ENCODE measurements at places on chromosomes 2 and 18. TPM values are rescaled to one million over a fixed set of nuclear protein-coding genes. Genes with fewer than 3 reads are reported as not detected.

- H3K4me3 ChIP-seq = no peak overlapping the region
- no peak overlapping the region for H3K27ac ChIP-seq
- no peaks in the 10 kb centered on the region for H3K27me3 ChIP-seq
- DNase-seq = no peak
Observed at GRCh38 chr18:49988101-49988500, 174.8 kb upstream of the ACAA2 start.

DNA sequence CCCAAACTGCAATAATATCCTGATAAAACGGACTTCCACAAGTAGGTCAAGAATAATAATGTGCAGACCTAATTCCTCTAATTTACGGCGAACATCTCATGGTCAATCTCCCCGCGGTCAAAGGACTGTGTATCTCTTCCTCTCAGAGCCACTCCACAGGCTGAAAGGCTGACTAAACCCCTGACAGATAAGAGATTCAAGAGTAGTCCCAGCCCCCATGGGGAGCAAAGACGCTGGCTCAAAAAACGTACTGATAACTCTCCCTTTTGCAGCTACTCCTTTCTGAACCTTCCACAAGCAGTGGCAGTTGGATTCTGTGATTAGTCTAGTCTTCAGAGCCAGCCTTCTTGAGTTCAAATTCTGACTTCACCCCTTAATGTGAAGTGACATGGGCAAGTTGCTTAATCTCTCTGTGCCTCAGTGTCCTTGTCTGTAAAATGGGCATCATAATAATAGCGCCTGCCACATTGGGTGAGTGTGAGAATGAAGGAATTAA lies 19.7 kb upstream of the IL18R1 start:
- H3K27me3 ChIP-seq = no peaks in the 10 kb centered on the region
- no peak overlapping the region for H3K27ac ChIP-seq
- no peak for DNase-seq
- H3K36me3 ChIP-seq = no peaks in the 10 kb centered on the region

DNA sequence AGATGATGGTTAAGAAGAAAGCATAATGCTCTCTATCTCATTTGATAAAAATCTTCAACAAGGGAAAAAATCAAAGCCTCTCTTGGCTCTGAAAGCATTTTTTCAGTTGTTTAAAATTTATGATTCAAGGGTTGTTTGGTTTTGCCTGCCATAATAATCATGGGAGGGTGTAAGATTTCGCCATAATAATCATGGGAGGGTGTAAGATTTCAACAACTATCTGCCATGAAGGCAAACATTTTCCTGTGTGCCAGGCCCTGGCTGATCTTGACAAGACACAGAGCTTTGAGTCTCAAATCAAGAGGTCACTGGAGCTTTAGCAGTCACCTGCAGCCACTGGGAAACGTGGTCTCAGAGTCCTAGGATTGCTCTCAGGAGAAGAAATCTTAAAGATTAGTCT lies 175.1 kb upstream of the PIEZO2 start:
- DNase-seq = peak; percentile 58
- no peak overlapping the region for H3K4me3 ChIP-seq
- no peaks in the 10 kb centered on the region for H3K27me3 ChIP-seq
- H3K27ac ChIP-seq = peak overlapping the region; percentile 85
- no peaks in the 10 kb centered on the region for H3K36me3 ChIP-seq
- peaks cover 18% of the 10 kb centered on the region for H3K4me1 ChIP-seq

DNA sequence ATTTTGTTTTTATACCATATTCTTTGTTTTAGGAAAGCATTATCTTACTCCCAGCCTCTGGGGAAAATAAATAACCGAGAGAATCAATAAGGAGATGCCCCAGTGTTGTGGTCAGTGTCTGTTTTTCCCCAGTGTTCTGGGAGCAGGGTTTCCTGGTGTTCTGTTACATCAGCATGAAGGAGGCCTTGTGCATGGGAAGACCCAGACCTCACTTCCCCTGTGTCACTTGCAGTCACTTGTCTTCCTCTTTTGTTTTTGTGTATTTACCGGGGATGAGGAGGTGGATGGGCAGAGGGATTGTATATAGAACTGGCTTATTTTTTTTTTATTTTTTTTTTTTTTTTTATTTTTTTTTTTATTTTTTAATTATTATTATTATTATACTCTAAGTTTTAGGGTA lies 45.0 kb upstream of the MGAT5 start:
- H3K36me3 ChIP-seq = no peaks in the 10 kb centered on the region
- peaks cover 6% of the 10 kb centered on the region for H3K4me1 ChIP-seq
- H3K27ac ChIP-seq = no peak overlapping the region
- no peak overlapping the region for H3K4me3 ChIP-seq

DNA sequence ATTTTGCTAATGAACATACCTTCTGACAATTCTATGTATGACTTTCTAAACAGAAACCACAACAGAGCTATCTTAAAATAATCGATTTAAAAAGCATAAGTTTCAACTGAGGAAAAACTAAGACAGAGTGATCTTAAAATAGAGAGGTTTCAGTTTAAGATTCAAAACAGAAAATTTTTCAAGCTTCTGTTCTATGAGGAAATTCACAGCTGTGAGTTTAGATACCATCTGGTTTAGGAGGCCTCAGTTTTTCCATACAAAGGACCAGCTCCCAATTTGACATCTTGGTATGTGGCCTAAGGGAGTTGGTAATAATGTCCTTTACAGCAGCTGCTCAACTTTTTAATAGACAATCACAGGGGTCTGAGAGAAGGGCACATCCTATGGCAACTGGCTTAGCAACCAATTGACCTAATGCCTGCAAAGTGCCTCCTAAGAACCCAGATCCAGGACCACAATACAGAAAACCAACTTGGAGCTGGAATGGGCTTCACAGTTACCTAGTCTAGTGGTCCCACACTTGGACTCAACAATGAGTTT lies 39.7 kb downstream of the MDH1 start:
- H3K4me3 ChIP-seq = no peak overlapping the region
- H3K27me3 ChIP-seq = no peaks in the 10 kb centered on the region
- DNase-seq = no peak
- H3K36me3 ChIP-seq = no peaks in the 10 kb centered on the region

DNA sequence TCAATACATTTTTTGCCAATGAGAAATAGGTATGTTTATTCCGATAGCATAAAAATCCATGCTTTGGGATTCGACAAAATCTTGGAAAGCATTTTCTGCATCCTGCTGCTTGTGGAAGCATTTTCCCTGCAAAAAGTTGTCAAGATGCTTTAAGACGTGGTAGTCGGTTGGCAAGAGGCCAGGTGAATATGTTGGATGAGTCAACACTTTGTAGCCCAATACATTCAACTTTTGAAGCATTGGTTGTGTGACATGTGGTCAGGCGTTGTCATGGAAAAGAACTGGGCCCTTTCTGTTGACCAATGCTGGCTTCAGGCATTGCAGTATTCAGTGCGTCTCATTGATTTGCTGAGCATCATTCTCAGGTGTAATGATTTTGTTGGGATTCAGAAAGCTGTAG lies 764.5 kb downstream of the TRIB2 start:
- no peaks in the 10 kb centered on the region for H3K36me3 ChIP-seq
- peak; percentile 49 for DNase-seq
- H3K27ac ChIP-seq = no peak overlapping the region

- H3K4me1 ChIP-seq = no peaks in the 10 kb centered on the region
- H3K36me3 ChIP-seq = no peaks in the 10 kb centered on the region
- H3K27ac ChIP-seq = no peak overlapping the region
- DNase-seq = no peak
Observed at GRCh38 chr2:147092266-147092665, 752.6 kb upstream of the ACVR2A start.

DNA sequence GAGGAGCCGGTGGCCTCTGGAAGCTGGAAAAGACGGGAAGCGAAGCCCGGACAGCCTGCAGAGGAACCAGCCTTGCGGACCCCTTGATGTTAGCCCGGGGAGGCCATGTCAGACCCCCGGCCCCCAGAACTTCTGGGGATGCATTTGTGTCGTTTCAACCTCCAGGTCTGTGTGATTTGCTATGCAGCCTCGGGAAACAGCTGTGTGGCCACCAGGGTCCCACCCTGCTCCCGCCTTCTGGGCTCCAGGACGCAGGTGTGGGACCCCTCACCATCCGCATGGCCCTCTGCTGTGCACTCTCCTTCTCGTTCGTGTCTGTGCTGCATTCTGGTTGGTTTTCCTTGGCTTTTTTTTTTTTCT lies 13.3 kb downstream of the NEU4 start:
- H3K4me1 ChIP-seq = no peaks in the 10 kb centered on the region
- no peaks in the 10 kb centered on the region for H3K27me3 ChIP-seq
- H3K36me3 ChIP-seq = no peaks in the 10 kb centered on the region
- H3K4me3 ChIP-seq = no peak overlapping the region

DNA sequence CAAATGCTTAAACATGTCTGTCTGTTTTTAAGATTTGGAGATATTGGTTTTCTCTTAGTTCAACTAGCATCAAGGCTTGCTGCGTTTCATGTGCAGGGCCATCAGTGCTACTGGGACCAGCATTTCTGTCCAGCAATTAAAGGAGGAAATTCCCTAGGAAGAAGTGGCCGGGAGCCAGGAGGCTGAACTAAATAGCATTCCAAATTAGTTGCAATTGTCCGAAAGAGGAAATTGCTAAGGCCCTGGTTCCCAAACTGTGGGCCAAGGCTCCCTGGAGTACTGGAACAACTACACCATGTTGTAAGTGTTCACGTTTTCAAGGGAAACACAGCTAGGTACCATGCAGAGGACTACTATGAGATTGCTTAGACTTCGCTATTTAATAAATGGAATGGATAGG lies 257.9 kb downstream of the PTPRM start:
- no peak for DNase-seq
- no peak overlapping the region for H3K27ac ChIP-seq
- no peaks in the 10 kb centered on the region for H3K36me3 ChIP-seq
- no peaks in the 10 kb centered on the region for H3K27me3 ChIP-seq
- no peak overlapping the region for H3K4me3 ChIP-seq

- H3K27ac ChIP-seq = no peak overlapping the region
- no peak for DNase-seq
- H3K36me3 ChIP-seq = no peaks in the 10 kb centered on the region
- H3K27me3 ChIP-seq = no peaks in the 10 kb centered on the region
- no peaks in the 10 kb centered on the region for H3K4me1 ChIP-seq
- H3K4me3 ChIP-seq = no peak overlapping the region
Observed at GRCh38 chr2:2845267-2845666, 514.2 kb upstream of the MYT1L start.

GRCh38 chr2:3199627-3200345 lies 177.8 kb downstream of the EIPR1 start:
- no peaks in the 10 kb centered on the region for H3K27me3 ChIP-seq
- H3K36me3 ChIP-seq = no peaks in the 10 kb centered on the region
- H3K27ac ChIP-seq = no peak overlapping the region

GRCh38 chr18:31819106-31819924 lies 58.6 kb upstream of the SLC25A52 start:
- DNase-seq = peak; percentile 27
- no peak overlapping the region for H3K27ac ChIP-seq
- no peaks in the 10 kb centered on the region for H3K27me3 ChIP-seq
- H3K4me1 ChIP-seq = no peaks in the 10 kb centered on the region
- no peaks in the 10 kb centered on the region for H3K36me3 ChIP-seq

GRCh38 chr2:152635635-152636298 lies 81.5 kb downstream of the PRPF40A start:
- H3K27me3 ChIP-seq = no peaks in the 10 kb centered on the region
- H3K27ac ChIP-seq = no peak overlapping the region
- H3K4me3 ChIP-seq = no peak overlapping the region
- DNase-seq = peak; percentile 65
- peaks cover 4% of the 10 kb centered on the region for H3K36me3 ChIP-seq

DNA sequence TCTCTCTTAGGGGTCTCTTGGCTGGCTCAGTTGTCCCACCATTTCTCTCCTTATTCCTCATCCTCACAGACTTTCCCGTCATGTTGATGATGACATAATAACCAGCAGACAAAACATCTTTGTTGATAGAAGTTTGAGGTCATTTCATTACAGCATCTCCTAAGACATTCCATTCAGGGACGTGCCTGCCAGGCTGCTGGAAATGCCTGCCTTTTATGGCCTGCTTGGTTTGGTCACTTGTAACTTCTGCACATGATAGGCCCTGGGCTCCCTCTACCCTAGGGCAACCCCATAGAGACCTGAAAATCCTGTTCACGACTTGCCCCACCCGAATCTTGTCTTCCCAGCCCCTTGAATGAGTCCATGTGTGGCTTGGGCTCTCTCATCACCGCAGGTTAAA lies 81.7 kb downstream of the SDC1 start:
- no peak overlapping the region for H3K4me3 ChIP-seq
- peaks cover 11% of the 10 kb centered on the region for H3K4me1 ChIP-seq
- no peaks in the 10 kb centered on the region for H3K27me3 ChIP-seq
- DNase-seq = peak; percentile 65
- no peak overlapping the region for H3K27ac ChIP-seq
- H3K36me3 ChIP-seq = no peaks in the 10 kb centered on the region

- H3K27me3 ChIP-seq = peaks cover 2% of the 10 kb centered on the region
- no peaks in the 10 kb centered on the region for H3K4me1 ChIP-seq
- no peak overlapping the region for H3K27ac ChIP-seq
- no peak overlapping the region for H3K4me3 ChIP-seq
Observed at GRCh38 chr2:10000541-10000940, 42.8 kb upstream of the KLF11 start.

PDCD1 gene
- not detected for total RNA-seq

DPYSL5 gene
- total RNA-seq = not detected

RFTN2 gene
- total RNA-seq = 10.2 TPM

POU3F3 gene
- not detected for total RNA-seq

PIAS2 gene
- 14.4 TPM for total RNA-seq

RNF152 gene
- 24.4 TPM for total RNA-seq

SIGLEC15 gene
- total RNA-seq = 0.51 TPM

ZNF804A gene
- 3.0 TPM for total RNA-seq

FSIP2 gene
- total RNA-seq = 0.26 TPM

L3MBTL4 gene
- total RNA-seq = 1.3 TPM
